ENCODE measurements at places on chromosomes 11 and 22.
A peak's percentile ranks its signal among the peaks of the same experiment; 100 is the strongest.

DNA sequence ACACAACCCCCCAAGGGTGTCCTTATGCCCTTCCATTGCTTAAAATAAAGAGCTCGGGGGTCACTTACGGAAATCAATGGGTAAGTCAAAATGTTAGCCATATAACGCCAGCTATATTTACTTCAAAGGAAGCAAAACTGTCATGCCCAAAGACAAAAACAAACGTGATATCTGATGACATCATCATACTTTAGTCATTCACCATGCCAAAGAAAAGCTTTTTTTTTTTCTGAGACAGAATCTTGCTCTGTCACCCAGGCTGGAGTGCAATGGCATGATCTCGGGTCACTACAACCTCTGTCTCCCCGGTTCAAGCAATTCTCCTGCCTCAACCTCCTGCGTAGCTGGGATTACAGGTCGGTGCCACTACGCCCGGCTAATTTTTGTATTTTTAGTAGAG lies 47.7 kb upstream of the SC5D start:
- no peak for DNase-seq

DNA sequence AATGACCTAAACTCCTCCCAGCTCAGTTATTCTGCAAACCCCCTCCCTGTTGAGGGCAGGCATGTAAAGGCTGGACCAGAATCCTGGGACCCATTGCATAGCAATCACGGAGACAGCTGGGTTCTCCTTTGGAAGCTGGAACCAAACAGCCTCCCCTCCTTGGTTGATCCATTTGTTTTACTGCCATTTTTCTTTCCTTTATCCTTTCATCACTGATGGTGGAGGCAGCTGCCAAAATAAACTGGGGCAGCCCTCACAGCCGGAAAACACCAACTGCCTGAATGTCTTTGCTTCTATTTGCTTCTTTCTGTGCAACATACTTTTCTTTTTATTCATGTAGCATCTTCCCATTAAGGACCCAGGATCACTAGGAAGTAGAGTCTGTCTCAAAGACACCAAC lies 150.0 kb upstream of the SYT13 start:
- DNase-seq, result no peak

GRCh38 chr22:32862083-32862482 lies 60.6 kb downstream of the TIMP3 start:
- no peak for DNase-seq

- DNase-seq, result no peak
These were observed 42.6 kb upstream of the VPREB1 start for GRCh38 chr22:22201930-22202343.

- DNase-seq, result no peak
These were observed 6.4 kb downstream of the RAC2 start for GRCh38 chr22:37237371-37238268.

DNA sequence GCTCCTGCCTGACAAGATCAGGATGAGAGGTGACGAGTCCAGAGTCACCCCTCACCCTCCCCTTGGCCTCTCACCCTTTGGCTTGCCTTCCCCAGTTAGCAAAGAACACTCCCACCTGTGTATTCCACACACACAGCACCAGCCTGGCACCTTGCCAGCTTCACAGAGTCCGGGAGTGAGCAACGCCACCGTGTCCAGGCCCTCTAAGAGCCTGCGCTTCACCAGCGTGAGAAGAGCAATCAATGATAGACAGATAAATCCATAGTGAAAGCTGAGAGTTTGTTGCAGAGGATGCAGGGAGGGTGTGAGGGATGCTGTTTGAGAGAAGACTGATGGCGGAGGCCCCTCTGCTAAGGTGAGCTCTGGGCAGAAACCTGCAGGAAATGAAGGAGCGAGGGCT lies 404.5 kb downstream of the LARGE1 start:
- no peak for DNase-seq

- DNase-seq, result no peak
These were observed 37.0 kb upstream of the FTH1 start for GRCh38 chr11:62004473-62004872.

- no peak for DNase-seq
These were observed 1281.1 kb downstream of the TBC1D22A start for GRCh38 chr22:48043581-48043980.

DNA sequence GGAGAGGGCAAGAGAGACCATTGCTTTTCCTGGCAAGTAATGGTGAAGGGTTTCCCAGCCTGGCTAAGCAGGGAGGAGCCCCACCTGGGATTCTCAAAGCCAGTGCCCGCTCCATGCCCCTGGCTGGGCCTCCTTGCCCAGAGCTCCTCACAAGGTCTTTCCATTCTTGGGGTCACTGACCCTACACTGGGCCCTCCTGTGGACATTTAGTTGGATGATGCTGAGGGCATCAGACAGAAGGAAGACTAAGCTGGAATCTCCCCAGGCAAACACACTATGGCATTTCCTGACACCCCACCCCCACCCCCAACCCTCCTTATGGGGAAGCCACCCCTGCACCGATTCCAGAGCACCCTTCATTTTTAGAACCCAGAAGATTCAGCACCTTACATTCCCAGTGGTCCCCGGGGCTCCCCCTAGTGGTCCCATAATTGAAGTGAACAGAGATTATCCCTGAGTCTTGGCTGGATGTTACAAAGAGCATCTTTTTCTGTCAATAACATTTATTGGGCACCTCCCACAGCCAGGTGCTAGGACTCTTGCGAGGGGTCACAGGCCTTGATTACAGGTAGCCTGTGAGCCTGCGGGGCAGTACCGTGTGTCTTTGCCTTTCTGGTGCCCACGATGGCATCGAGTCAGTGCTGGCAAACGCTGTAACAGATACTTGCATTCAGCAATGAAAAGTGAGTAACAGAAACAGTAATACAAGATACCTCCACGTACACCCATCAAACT lies 548.5 kb downstream of the BUD13 start:
- peak; percentile 11 for DNase-seq

DNA sequence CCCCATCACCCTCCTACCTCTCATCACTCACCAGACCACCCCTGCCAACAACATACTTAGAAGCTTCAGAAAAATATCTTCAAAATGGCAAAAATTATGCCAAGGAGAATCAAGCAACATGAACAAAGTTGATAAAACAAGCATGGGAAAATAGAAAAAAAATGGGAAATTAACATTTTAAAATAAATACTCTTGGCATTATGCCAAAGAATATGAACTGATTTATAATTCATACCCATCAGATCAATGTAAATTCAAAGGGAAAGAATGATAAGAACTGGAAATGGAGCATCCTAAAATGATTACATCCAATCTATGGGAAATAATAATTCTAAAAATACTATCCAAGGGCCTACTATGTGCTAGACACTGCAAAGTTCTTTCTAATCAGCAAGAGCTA lies 12.0 kb downstream of the SIAE start:
- no peak for DNase-seq

GRCh38 chr11:61023086-61023965 lies 51.8 kb downstream of the CD6 start:
- peak; percentile 68 for DNase-seq

GRCh38 chr11:75872887-75873416 lies 57.9 kb downstream of the UVRAG start:
- DNase-seq, result no peak

DNA sequence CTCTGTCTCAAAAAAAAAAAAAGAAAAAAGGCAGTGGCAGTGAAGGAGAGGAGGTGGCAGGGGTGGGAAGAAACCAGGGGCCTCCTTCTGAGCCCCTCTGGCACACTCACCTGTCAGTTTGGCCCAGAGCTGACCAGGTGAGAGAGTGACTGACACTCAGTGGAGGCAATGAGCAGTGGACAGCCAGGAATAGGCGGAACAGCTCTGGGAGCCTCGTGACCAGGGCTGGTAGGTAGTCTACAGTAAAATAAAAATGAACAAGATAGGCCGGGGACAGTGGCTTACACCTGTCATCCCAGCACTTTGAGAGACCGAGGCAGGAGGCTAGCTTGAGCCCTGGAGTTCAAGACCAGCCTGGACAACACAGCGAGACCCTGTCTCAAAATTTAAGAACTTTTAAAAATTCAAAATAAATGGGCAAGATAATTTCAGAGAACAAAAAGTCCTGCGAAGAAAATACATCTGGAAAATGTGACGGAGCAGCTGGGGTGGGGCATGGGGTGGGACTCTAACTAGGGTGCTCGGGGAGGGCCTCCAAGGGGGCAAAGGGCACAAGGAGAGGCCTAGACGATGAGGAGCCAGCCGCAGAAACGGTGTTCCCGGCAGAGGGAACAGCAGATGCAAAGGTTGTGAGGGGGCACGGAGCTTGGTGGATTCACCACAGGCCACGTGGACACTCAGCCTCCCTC lies 3.8 kb upstream of the PDXP start:
- no peak for DNase-seq

- no peak for DNase-seq
These were observed 51.6 kb downstream of the CYTH4 start for GRCh38 chr22:37333724-37334460.

DNA sequence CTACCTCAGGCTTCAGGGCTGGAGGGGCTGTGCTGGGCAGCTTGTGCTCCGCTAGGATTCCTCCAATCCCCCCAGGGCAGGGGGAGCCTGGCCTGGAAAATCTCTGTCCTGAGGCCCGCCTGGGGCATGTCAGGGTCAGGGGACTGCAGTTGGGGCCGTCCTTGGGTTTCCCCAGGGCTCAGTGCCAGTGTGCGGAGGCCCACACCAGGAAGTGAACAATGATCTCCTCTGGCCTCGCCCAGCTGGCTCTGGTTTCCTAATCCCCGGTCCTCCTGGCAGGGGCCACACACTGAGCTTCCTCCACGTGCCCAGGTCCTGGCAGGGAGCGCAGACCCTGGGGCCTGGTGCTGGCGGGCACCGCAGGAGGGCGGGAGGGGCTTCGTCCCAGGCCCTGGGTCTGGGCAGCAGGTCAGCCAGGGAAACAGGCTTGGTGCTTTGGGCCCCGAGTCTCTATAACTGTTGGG lies 1.4 kb upstream of the MUC2 start:
- DNase-seq, result no peak

GRCh38 chr22:24146194-24146616 lies 35.1 kb upstream of the SUSD2 start:
- no peak for DNase-seq

DNA sequence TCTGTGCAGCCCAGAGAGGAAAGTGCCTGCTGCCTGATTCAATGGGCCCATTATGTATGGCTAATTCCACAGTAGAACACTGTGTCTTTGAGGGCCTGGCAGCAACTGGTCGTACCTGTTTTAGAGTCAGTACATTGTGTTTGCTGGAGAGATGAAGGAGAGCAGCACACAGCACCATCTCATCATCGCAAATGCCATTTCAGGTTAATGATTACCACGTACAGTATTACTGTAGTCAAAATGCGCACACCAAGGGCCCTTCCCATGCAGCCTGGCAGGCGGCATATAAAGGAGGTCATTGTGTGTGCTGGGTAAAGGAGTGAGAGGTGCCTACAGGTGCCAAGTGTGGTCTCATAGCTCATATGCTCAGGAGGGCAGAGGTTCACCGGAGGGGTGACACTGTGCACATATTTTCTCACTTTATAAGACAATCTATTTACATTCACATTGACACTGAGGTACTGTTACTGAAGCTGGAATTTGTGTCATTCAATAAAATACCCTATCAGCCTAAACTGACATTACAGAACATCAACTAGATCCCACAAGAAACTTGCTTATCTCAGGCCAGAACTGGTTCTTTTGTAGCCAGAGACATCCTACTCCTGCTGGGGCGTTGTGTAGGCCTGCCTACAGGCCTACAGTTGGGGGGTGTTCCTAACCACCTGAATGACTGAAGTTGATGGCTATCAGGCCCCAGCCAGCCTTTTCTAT lies 90.4 kb downstream of the APIP start:
- no peak for DNase-seq

All from activated CD4-positive, alpha-beta T cell treated with anti-CD3 and anti-CD28 coated beads, Interleukin-2, amount 50 U/mL, for 4 hours (primary cell).